ENCODE measurements at places on chromosomes 4 and X. TPM values are rescaled to one million over a fixed set of nuclear protein-coding genes. Genes with fewer than 3 reads are reported as not detected.

DNA sequence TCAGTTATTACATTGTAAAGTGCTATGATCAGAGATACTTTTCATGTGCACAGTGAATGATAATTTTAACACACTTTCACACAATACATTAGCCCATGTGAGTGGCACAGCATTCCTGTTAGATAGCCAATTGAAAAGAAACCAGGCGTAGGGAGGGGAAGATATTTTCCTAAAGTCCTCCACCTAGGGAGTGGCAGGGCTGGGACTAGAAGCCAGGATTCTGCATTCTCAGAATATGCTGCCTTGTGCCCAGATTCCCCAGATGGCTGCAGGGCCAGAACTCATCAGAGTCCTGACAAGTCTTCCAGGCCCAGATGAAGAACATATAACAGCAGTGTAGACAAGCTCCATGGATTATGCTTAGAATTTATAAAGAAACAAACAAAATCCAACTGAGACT lies 350.2 kb downstream of the AFF2 start:
- DNase-seq: no peak
- H3K36me3 ChIP-seq: no peaks in the 10 kb centered on the region
- H3K27ac ChIP-seq: no peak overlapping the region
- no peak overlapping the region for H3K4me3 ChIP-seq
- no peaks in the 10 kb centered on the region for H3K27me3 ChIP-seq

GRCh38 chr4:42119886-42120285 lies 32.6 kb downstream of the BEND4 start:
- no peak overlapping the region for H3K4me3 ChIP-seq
- H3K36me3 ChIP-seq: no peaks in the 10 kb centered on the region
- DNase-seq: no peak
- H3K27me3 ChIP-seq: peaks cover 13% of the 10 kb centered on the region
- no peaks in the 10 kb centered on the region for H3K4me1 ChIP-seq
- H3K27ac ChIP-seq: no peak overlapping the region

DNA sequence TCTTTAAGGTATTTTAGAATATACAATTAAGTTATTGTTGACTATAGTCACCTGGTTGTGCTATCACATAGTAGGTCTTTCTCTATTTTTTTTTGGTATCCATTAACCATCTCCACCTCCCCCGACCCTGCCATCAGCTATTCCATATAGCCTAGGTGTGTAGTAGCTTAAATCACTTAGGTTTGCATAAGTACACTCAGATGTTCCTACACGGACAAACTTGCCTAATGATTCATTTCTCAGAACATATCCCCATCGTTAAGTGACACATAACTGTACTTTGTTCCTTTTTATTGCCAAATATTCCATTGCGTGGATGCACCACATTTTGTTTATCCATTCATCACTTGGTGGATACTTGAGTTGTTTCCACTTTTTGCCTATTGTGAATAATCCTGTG lies 67.9 kb downstream of the SLAIN2 start:
- peaks cover 10% of the 10 kb centered on the region for H3K4me1 ChIP-seq
- DNase-seq: no peak
- H3K27me3 ChIP-seq: no peaks in the 10 kb centered on the region
- H3K4me3 ChIP-seq: no peak overlapping the region
- no peak overlapping the region for H3K27ac ChIP-seq

DNA sequence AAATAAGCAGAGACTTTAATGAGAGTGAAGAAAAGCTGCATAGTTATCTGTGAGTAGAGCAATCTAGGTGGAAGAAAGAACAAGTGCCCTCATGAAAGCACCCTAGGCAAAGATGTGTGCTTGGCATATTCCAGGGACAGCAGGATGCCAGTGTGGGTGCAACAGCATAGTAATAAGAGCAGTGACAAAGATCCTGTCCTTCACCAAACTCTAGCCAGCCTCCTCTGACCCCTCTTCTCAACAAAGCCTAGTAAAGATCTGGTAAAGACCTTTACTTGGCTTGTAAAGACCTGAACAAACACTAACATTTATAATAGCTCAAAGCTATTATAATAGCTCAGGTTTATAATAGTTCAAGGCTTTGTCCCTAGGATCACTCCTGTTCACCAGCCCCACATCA lies 735.4 kb downstream of the PCDH7 start:
- DNase-seq: no peak
- H3K4me1 ChIP-seq: no peaks in the 10 kb centered on the region
- no peaks in the 10 kb centered on the region for H3K27me3 ChIP-seq
- no peak overlapping the region for H3K27ac ChIP-seq

GRCh38 chrX:41045960-41046567 lies 39.2 kb upstream of the USP9X start:
- H3K27ac ChIP-seq: no peak overlapping the region
- peaks cover 6% of the 10 kb centered on the region for H3K4me1 ChIP-seq
- no peak overlapping the region for H3K4me3 ChIP-seq

GRCh38 chrX:37763400-37763799 lies 16.5 kb upstream of the CYBB start:
- H3K27ac ChIP-seq: no peak overlapping the region
- peaks cover 8% of the 10 kb centered on the region for H3K4me1 ChIP-seq
- no peak for DNase-seq
- H3K4me3 ChIP-seq: no peak overlapping the region
- H3K27me3 ChIP-seq: no peaks in the 10 kb centered on the region

NSUN7 gene
- 0.27 TPM for total RNA-seq

GRCh38 chrX:13719192-13719856 lies 15.1 kb downstream of the TRAPPC2 start:
- no peak overlapping the region for H3K4me3 ChIP-seq
- no peak for DNase-seq
- peaks cover 26% of the 10 kb centered on the region for H3K4me1 ChIP-seq
- H3K36me3 ChIP-seq: peaks cover 26% of the 10 kb centered on the region
- H3K27ac ChIP-seq: peak overlapping the region; percentile 63
- no peaks in the 10 kb centered on the region for H3K27me3 ChIP-seq

- H3K27me3 ChIP-seq: no peaks in the 10 kb centered on the region
- no peak for DNase-seq
- no peak overlapping the region for H3K4me3 ChIP-seq
- H3K27ac ChIP-seq: no peak overlapping the region
- H3K4me1 ChIP-seq: no peaks in the 10 kb centered on the region
Measured at GRCh38 chrX:97016106-97016505, 132.4 kb downstream of the RPA4 start.

SYNPO2 gene
- total RNA-seq: not detected

SLBP gene
- total RNA-seq: 75.4 TPM

All from activated naive CD4-positive, alpha-beta T cell treated with anti-CD3 and anti-CD28 coated beads for 36 hours (primary cell).